Peyer's patch (tissue), 4 donors: ENCODE measurements at places on chromosomes 16 and 17. TPM values are rescaled to one million over a fixed set of nuclear protein-coding genes. Genes with fewer than 3 reads are reported as not detected.
A peak's percentile ranks its signal among the peaks of the same experiment; 100 is the strongest.

DNA sequence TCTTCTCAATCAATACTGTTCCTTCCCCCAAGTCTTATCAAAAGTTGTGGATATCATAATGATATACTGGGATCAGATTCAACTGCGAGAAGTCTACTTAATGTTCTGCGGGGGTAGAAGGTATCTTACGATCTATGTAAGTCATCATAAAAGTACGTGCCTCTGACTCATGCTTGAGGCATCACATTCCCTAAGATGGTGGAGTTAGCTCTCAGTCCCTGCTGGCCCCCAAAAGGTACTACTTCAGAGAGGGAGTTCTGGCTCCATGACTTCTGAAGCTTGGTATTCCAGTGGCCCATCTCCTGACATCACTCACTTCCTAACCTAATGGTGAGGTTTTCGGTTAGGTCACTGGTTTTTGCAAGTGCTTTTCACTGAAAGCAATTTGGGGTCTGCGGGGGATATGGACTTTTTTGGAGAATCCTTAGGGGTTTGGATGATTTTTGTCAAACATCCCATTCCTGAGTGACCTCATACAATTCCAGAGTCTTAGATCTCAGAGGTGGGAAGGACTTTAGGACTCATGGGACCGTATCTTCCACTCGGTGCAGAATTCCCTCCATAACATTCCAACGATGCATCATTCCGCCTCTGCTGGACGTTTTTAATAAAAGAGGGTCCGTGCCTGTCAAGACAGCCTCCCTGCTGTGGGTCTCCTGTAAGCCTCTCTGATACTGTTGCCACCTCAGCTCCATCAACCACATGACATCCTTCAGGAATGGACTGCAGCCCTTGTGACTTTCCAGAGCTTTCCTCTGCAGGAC lies 74.3 kb downstream of the DYNLRB2 start:
- H3K27ac ChIP-seq: no peak overlapping the region
- DNase-seq: no peak
- no peaks in the 10 kb centered on the region for H3K4me1 ChIP-seq
- no peaks in the 10 kb centered on the region for H3K27me3 ChIP-seq
- no peak overlapping the region for H3K4me3 ChIP-seq

DNA sequence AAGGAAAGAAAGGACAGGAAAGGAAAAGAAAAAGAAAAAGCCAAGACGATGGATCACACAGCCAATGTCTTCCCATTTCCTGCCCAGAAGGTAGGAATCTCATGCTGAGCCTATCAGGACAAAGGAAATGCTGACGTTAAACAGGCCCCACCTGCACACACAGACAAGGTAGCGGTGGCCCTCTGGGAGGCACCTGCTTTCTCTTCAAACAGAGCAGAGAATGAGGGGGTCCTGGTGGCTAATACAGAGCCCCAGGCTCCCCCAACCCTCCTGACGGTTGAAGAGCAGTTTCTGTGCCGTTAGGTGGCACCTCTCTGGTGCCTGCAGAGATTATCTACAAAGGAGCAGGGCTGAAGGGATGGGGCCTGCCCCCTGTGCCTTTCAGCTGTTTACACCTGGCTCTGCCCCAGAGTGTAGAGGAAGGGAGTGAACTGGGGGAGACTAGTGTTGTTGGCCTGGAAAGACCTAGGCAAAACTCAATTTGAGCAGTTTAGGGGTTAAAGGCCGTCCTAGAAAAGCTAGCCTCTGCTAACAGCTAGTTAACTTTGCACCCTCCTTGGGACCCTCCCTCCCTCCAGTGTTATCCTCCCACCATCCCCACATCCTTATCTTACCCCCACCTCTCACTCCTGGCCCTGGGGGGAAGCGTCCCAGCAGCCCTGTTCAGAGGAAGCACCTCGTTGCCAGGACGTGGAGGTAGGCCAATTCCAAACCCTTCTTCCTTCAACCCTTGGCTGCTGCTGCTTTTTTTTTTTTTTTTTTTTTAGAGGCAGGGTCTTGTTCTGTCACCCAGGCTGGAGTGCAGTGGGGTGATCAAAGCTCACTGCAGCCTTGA lies 56.3 kb downstream of the ARHGAP27 start:
- H3K4me3 ChIP-seq: no peak overlapping the region
- no peaks in the 10 kb centered on the region for H3K27me3 ChIP-seq
- H3K4me1 ChIP-seq: no peaks in the 10 kb centered on the region
- no peak for DNase-seq
- no peaks in the 10 kb centered on the region for H3K36me3 ChIP-seq

VPS35 gene
- total RNA-seq: 48.1 TPM

DNA sequence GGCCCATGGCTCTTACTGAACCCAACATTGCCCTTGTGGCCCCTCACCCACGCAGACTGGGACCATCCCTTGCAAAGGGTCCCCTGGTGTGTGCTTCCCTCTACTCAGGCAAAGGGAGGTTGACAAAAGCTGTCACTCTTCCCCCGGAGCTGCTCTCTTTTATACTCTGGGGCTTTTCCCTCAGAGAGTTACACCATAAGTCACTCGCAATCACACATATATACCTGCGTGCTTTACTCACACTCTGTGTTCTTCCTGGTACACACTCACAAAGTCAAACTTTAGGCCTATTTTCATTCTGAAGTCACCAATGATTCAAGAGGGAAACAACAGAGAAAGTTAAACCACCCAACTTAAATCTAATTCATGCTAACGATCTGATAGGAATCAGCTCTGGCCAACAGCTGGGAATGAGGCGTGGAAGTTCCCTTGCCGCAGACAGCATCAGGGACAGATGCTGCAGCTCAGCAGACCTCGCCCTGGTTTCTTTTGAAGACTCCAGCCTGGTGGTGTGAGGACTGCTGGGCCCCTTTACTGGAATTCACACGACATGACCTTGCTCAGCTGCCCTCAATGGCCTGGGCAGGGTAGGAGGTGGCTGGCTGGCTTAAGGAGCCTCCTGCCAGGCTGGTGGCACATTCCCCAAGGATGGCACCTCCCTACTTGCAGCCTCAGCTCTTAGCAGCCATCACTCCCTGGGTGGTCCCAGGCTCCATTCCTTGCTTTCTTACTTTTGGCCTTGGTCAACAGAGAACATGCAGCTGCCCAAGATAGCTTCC lies 27.3 kb downstream of the HIC1 start:
- peaks cover 28% of the 10 kb centered on the region for H3K36me3 ChIP-seq
- no peaks in the 10 kb centered on the region for H3K27me3 ChIP-seq
- peaks cover 26% of the 10 kb centered on the region for H3K4me1 ChIP-seq
- peak overlapping the region; percentile 94 for H3K27ac ChIP-seq
- no peak overlapping the region for H3K4me3 ChIP-seq

KCNH6 gene
- total RNA-seq: 14.0 TPM

HSD17B2 gene
- total RNA-seq: 19.8 TPM

GRCh38 chr17:14019186-14019956 lies 49.9 kb upstream of the COX10 start:
- H3K4me1 ChIP-seq: no peaks in the 10 kb centered on the region
- no peak overlapping the region for H3K27ac ChIP-seq
- H3K36me3 ChIP-seq: no peaks in the 10 kb centered on the region
- no peaks in the 10 kb centered on the region for H3K27me3 ChIP-seq
- DNase-seq: no peak

DNA sequence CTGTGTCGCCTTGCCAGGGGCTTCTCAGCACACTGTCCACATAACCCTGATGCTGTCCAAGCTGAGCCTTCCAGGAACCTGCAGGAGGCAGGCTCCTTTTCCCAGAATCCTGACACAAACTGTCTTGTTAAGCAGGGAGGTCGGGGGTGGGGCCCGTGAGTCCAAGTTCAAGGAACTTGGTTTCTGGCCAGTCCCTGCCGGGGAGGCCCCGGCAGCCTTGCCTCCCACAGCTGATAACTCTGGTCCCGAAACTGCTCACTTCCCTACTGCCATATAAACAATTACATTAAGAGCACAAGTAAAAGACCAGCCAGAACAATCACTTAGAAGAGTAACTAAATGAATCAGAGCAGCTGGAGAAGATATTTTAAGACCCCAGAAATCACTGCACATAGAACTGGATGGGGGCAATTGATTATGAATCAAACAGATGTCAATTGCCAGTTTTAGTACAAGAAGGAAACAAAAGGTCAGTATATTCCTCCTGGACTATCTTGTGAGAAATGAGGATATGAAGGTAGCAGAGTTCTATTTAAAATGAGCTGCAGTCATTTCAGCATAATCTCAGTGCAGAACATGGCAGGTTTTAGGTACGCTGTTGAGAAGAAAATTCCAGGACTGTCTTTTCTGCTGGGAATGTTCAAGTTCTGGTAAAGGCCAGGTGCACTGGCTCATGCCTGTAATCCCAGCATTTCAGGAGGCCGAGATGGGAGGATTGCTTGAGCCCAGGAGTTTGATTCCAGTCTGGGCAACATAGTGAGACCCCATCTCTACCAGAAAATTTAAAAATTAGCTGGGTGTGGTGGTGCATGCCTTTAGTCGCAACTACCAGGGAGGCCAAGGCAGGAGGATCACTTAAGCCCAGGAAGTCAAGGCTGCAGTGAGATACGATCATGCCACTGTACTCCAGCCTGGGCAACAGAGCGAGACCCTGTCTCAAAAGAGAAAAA lies 169.8 kb downstream of the PITPNC1 start:
- no peaks in the 10 kb centered on the region for H3K36me3 ChIP-seq
- H3K4me3 ChIP-seq: no peak overlapping the region
- peak; percentile 40 for DNase-seq
- peaks cover 8% of the 10 kb centered on the region for H3K4me1 ChIP-seq

- no peaks in the 10 kb centered on the region for H3K36me3 ChIP-seq
- no peaks in the 10 kb centered on the region for H3K4me1 ChIP-seq
- H3K4me3 ChIP-seq: no peak overlapping the region
- H3K27ac ChIP-seq: no peak overlapping the region
Observed at GRCh38 chr17:8997994-8998628, 23.2 kb upstream of the NTN1 start.

FUS gene
- total RNA-seq: 148 TPM

DNA sequence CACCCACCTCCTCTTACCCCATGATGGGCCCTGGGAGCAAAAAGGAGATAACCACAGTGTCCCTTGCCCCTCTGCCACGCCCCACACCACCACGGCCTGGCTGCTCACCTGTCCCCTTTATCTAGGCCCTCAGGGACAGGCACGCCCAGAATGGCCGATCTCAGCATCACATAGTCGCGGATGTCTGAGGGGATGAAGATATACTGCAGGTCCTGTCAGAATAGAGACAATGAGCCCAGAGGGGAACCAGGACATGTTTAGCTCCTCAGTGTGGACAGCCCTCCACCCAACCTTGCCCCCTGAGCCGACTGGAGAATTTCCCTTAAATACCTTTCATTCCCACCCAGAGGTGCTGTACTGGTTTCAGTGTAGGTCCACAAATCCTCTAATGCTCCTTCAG lies 15.2 kb downstream of the ST6GALNAC2 start:
- no peaks in the 10 kb centered on the region for H3K27me3 ChIP-seq
- no peak overlapping the region for H3K4me3 ChIP-seq
- no peaks in the 10 kb centered on the region for H3K4me1 ChIP-seq
- no peak overlapping the region for H3K27ac ChIP-seq

SLC16A3 gene
- total RNA-seq: 35.9 TPM

CFAP97D1 gene
- not detected for total RNA-seq

LITAFD gene
- not detected for total RNA-seq
